ENCODE measurements at places on chromosomes 6 and 20.
A peak's percentile ranks its signal among the peaks of the same experiment; 100 is the strongest.

DNA sequence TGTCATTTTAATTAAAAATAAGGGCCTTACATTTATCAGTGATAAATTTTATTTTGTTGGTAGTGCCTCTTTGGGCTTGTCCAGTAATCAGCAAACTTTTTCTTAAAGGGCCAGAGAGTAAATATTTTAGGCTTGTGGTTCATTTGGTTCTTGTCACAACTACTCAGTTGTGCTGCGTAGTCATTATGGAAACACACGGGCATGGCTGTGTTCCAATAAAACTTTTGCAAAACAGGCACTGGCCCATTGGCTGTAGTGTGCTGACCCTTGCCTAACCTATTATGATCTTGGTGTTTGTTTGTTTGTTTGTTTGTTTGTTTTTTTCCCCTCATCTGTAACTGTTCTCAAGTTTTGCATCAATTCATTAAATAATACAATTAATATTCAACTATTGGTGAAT, 19.4 kb downstream of the TBPL1 start:
- no peaks in the 10 kb centered on the region for H3K36me3 ChIP-seq
- H3K27me3 ChIP-seq: no peaks in the 10 kb centered on the region
- DNase-seq: no peak
- no peak overlapping the region for H3K4me3 ChIP-seq
- H3K4me1 ChIP-seq: peaks cover 21% of the 10 kb centered on the region

- H3K4me3 ChIP-seq: no peak overlapping the region
- H3K4me1 ChIP-seq: no peaks in the 10 kb centered on the region
Observed at GRCh38 chr6:168737481-168737880, 296.5 kb downstream of the SMOC2 start.

GRCh38 chr20:63565021-63565698, 8.9 kb downstream of the HELZ2 start:
- H3K27me3 ChIP-seq: no peaks in the 10 kb centered on the region
- no peak for DNase-seq
- H3K27ac ChIP-seq: no peak overlapping the region
- H3K4me3 ChIP-seq: no peak overlapping the region

- no peak for DNase-seq
- H3K4me1 ChIP-seq: no peaks in the 10 kb centered on the region
- no peak overlapping the region for H3K27ac ChIP-seq
- H3K27me3 ChIP-seq: no peaks in the 10 kb centered on the region
Observed at GRCh38 chr20:22732751-22733150, 148.4 kb upstream of the FOXA2 start.

- no peak overlapping the region for H3K4me3 ChIP-seq
- DNase-seq: no peak
- no peak overlapping the region for H3K27ac ChIP-seq
- H3K27me3 ChIP-seq: peaks cover 25% of the 10 kb centered on the region
- peaks cover 2% of the 10 kb centered on the region for H3K36me3 ChIP-seq
Observed at GRCh38 chr20:36217226-36217625, 19.1 kb upstream of the AAR2 start.

DNA sequence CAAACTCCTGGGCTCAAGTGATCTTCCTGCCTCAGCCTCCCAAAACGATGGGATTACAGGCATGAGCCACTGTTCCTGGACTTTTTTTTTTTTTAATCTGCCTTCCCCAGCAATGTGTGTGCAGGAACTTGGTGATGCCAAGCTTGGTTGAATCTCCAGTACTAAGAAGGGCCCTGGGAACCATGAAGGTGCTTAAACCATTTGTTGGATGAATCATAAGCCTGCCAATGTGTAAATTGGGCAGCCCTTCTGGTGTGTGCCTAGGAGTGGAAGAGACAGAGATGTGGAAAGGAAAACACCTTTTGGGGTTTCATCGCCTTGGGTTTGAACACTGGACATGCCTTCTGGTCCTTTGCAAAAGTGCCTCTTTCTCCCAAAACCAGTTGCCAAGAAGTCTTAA, 7.1 kb upstream of the SPO11 start:
- H3K36me3 ChIP-seq: peaks cover 5% of the 10 kb centered on the region
- no peak for DNase-seq
- H3K4me3 ChIP-seq: no peak overlapping the region
- peaks cover 2% of the 10 kb centered on the region for H3K4me1 ChIP-seq
- H3K27ac ChIP-seq: no peak overlapping the region
- peaks cover 59% of the 10 kb centered on the region for H3K27me3 ChIP-seq

DNA sequence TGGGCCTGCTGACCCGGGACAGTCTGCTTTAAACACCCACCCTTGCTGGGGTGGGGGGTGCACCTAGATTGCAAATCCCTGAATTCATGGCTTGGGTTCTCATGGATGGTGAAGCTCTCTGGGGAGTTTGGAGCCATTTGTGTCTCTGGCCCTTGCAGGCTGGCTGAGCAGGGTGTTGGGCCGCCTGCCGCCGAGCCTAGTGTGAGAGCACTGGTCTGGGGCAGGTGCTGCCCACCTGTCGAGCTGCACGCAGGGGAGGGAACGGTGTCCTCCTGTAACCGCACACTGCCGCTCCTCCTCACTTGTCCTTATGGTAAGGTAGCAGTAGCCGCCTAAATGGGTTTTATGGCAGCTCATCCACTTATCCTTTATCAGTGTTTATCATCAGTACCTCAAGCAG, 143.9 kb downstream of the DTNBP1 start:
- DNase-seq: no peak
- peak overlapping the region; percentile 72 for H3K27ac ChIP-seq
- peaks cover 2% of the 10 kb centered on the region for H3K36me3 ChIP-seq

GRCh38 chr6:79077715-79078074, 359 bp downstream of the PHIP start:
- DNase-seq: no peak
- no peaks in the 10 kb centered on the region for H3K36me3 ChIP-seq
- H3K27ac ChIP-seq: peak overlapping the region; percentile 95
- H3K4me1 ChIP-seq: peaks cover 16% of the 10 kb centered on the region
- peaks cover 6% of the 10 kb centered on the region for H3K27me3 ChIP-seq
- H3K4me3 ChIP-seq: peak overlapping the region; percentile 96

- H3K4me3 ChIP-seq: no peak overlapping the region
- peaks cover 69% of the 10 kb centered on the region for H3K27me3 ChIP-seq
- no peak for DNase-seq
- H3K27ac ChIP-seq: no peak overlapping the region
- H3K4me1 ChIP-seq: no peaks in the 10 kb centered on the region
Observed at GRCh38 chr20:49476016-49476355, 6.5 kb downstream of the KCNB1 start.

DNA sequence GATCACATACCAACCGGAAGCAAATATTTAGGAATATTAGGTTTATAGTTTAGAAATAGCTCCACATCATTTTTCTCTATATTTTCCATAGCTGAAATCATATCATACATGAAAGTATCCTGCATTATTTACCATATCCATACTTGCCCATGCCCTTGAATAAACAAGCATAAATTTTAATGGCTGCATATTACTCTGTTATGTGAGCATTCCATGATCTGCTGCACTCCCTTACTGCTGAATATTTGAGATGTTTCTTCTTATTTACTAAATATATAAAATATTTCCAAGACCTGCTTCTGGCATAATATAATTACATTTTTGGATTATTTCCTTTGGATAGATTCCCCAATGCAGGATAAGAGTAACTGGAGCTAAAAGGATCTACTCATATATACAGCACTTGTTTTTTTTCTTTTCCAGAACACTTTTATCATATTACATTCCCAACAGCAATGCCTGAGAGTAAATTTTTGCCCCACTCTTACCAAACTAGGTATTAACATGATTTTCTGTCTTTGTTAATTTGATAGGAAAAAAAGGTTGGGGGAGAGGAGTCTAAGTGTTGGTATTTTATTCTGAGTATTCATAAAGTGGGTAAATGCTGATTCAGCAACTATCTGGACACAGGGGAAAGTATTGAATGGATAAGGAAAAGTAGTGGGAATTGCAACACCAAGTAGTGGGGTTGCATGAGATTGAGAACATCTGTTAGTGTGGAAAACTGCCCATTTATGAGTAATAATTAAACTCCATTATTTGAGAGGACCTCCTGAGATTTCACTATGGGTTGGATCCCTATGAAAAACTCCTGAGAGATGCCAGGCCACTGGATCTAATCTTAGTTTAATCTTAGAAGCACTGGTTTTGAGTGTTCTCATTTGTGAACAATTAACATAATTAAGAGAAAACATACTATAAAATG, 76.0 kb downstream of the MAN1A1 start:
- H3K27ac ChIP-seq: no peak overlapping the region
- DNase-seq: no peak
- peaks cover 6% of the 10 kb centered on the region for H3K4me1 ChIP-seq
- H3K4me3 ChIP-seq: no peak overlapping the region
- H3K36me3 ChIP-seq: peaks cover 4% of the 10 kb centered on the region

DNA sequence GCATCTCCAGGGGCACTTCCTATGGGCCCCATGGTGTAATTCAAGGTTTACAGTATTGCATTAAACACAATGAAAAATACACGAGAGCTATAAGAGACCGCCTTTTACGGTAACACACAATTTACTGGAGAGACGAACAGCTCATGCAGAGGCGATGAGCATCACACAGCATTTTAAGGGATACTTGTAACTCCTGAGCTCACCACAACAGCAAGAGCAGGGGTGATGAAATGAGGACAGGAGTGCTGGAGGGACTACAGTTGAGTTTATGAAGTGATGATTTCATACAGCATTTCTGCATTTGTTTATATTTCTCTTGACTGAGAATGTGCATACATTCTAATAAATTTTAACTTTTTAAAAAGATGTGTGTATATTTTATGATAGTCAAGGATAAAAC, 113.9 kb downstream of the WDR27 start:
- no peak overlapping the region for H3K27ac ChIP-seq
- no peak overlapping the region for H3K4me3 ChIP-seq
- peaks cover 27% of the 10 kb centered on the region for H3K4me1 ChIP-seq

Measured in T-helper 17 cell (primary cell).